Activated naive CD8-positive, alpha-beta T cell treated with anti-CD3 and anti-CD28 coated beads, Interleukin-2, amount 10 ng/mL, durations not matched to agents 7 days and 5 days (primary cell): ENCODE measurements at places on chromosomes 6 and 20. TPM values are rescaled to one million over a fixed set of nuclear protein-coding genes. Genes with fewer than 3 reads are reported as not detected.
A peak's percentile ranks its signal among the peaks of the same experiment; 100 is the strongest.

- peak overlapping the region; percentile 47 for H3K27ac ChIP-seq
- peaks cover 65% of the 10 kb centered on the region for H3K27me3 ChIP-seq
- H3K4me3 ChIP-seq = peak overlapping the region; percentile 79
- peaks cover 30% of the 10 kb centered on the region for H3K4me1 ChIP-seq
- DNase-seq = peak; percentile 49
Observed at GRCh38 chr6:1611572-1612298, 2.0 kb downstream of the FOXC1 start.

Gene KIAA0408
- 3.5 TPM for total RNA-seq

Gene PARD6B
- total RNA-seq = 6.8 TPM

GRCh38 chr6:167566711-167567141 is 241.8 kb downstream of the TTLL2 start:
- no peaks in the 10 kb centered on the region for H3K4me1 ChIP-seq
- H3K36me3 ChIP-seq = no peaks in the 10 kb centered on the region
- H3K27me3 ChIP-seq = no peaks in the 10 kb centered on the region
- no peak overlapping the region for H3K27ac ChIP-seq
- DNase-seq = no peak

GRCh38 chr6:24936641-24937317 is 1.0 kb upstream of the RIPOR2 start:
- peaks cover 72% of the 10 kb centered on the region for H3K4me1 ChIP-seq
- H3K36me3 ChIP-seq = peaks cover 23% of the 10 kb centered on the region
- DNase-seq = no peak
- H3K27me3 ChIP-seq = no peaks in the 10 kb centered on the region
- peak overlapping the region; percentile 94 for H3K27ac ChIP-seq

Gene ZBTB12
- total RNA-seq = 1.9 TPM

DNA sequence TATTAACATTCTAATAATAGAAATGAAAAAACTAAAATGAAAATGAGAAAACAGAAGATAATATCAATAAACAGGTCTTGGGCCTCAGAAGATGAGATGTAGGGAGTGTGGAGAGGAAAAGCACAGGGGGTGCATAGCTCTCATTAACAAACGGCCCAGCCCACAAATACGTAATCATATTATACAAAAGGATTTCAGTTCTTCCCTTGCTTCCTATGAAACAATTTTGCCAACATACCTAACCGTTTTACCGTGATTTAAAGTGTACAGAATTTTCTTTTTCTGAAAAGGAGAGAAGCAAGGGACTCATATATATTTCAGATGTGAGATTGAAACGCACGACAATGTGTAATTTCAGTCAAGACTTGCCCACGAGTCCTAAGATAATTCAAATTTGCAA is 136.0 kb downstream of the HFE start:
- H3K27ac ChIP-seq = no peak overlapping the region
- H3K27me3 ChIP-seq = no peaks in the 10 kb centered on the region
- no peak for DNase-seq
- no peak overlapping the region for H3K4me3 ChIP-seq

Gene RFX6
- total RNA-seq = not detected

- H3K27ac ChIP-seq = no peak overlapping the region
- peaks cover 13% of the 10 kb centered on the region for H3K4me1 ChIP-seq
- no peak overlapping the region for H3K4me3 ChIP-seq
- DNase-seq = no peak
Observed at GRCh38 chr6:154164397-154164796, 125.4 kb downstream of the OPRM1 start.

DNA sequence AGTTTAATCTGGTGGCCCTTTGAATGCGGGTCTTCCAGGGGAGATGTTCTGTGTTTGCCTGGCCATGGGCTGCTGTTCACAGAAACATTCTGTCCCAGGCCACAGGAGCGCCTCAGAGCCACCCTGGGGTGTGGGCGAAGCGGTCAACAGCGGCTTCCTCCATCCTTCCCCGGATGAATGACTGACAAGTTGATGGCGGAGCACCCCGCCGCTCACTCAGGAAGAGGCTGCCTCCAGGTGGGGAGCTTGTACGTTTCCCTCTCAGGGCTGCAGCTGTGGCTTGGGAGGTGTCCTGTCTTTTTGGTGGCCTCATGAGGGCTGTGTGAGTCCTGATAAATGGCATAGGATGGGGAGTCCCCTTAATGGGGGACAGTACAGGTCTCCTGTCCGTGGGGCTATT is 178.4 kb downstream of the NRN1 start:
- no peaks in the 10 kb centered on the region for H3K36me3 ChIP-seq
- H3K27me3 ChIP-seq = no peaks in the 10 kb centered on the region
- peak overlapping the region; percentile 8 for H3K4me3 ChIP-seq

Gene SLPI
- total RNA-seq = not detected

- no peaks in the 10 kb centered on the region for H3K36me3 ChIP-seq
- H3K4me1 ChIP-seq = no peaks in the 10 kb centered on the region
- H3K27me3 ChIP-seq = no peaks in the 10 kb centered on the region
- H3K27ac ChIP-seq = no peak overlapping the region
- no peak overlapping the region for H3K4me3 ChIP-seq
Observed at GRCh38 chr6:154907291-154907690, 87.8 kb upstream of the TIAM2 start.

Gene MYL9
- 0.51 TPM for total RNA-seq

DNA sequence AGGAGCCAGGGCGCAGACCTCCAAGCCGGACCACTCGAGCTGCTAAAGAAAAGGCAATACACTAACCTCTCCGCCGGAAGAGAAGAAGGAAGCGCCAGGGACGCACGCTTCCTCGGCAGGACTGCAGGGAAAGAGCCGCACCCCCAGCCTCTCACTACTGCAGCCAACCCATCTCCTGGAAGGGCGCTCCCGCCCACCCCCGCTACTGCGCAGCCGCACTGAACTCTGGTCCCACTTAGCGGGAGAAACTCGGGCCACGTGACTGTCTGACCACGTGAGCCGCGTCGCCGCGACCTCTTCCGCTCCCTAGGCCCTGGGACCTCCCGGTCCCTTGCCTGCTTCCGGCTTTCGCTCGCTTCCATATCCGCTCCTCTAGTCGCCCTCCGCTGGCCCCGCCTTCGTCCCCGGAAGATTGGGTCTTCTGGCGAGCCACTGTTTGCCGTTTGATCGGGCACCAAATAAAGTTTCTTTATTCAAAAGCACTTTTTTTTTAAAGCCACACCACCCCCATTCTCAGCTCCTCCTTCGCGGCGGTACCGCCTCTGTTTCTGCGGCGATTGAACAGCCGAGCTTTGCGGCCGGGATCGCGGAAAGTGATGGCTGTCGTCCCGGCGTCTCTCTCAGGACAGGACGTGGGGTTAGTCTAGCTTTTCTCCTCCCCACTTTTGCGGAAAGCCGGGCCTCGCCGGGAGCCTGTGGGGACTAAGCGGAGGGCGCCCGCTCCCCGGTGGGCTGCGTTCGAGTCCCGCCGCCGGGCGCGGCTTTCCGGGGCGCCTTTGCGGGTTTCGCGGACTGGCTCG is at the start of gene RMND1:
TSS of gene RMND1 (minus strand) at position 177 of the 800 bp plus-strand sequence. CDS start 6,315 bp downstream, outside the sequence.
- no peaks in the 10 kb centered on the region for H3K27me3 ChIP-seq
- peak; percentile 98 for DNase-seq
- peak within 1 kb of the TSS; percentile 92 for H3K27ac ChIP-seq
- peaks cover 6% of the 10 kb centered on the region for H3K36me3 ChIP-seq

- H3K4me1 ChIP-seq = peaks cover 2% of the 10 kb centered on the region
- no peaks in the 10 kb centered on the region for H3K36me3 ChIP-seq
- H3K27ac ChIP-seq = no peak overlapping the region
Observed at GRCh38 chr6:42131531-42131930, 10.9 kb downstream of the C6orf132 start.

Gene OR2B6
- total RNA-seq = not detected

GRCh38 chr6:53148684-53149083 is at the start of gene GCM1:
TSS of gene GCM1 (minus strand) at chr6:53148841. CDS start at chr6:53145632, 3,209 bp downstream.
- H3K4me1 ChIP-seq = no peaks in the 10 kb centered on the region
- H3K27me3 ChIP-seq = no peaks in the 10 kb centered on the region
- H3K27ac ChIP-seq = no peak within 1 kb of the TSS

Gene SPATS1
- total RNA-seq = not detected

Gene ATP6V1G2
- total RNA-seq = 5.5 TPM

Gene GSTA3
- not detected for total RNA-seq

DNA sequence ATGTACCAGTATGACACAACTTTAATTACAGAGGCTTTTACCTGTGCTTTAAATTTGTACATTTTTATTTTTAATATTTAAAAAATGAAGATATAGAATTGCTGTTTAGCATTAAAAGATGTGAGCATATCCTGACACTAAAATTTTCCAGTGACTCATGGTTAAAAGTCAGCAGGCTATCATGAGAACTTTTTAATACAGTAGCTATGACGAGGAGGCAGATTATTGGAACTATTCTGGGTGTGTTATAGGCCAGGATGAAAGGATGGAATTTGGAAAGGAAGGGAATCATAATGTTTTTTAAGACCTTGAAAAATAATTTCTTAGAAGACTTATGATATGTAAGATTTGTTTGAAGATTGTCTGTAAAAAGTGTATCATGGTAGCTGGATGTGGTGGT is 91.0 kb downstream of the GFRA4 start:
- no peak overlapping the region for H3K4me3 ChIP-seq
- H3K36me3 ChIP-seq = peaks cover 3% of the 10 kb centered on the region
- DNase-seq = no peak
- H3K27ac ChIP-seq = no peak overlapping the region

Gene SALL4
- total RNA-seq = 0.11 TPM

- DNase-seq = no peak
- H3K27me3 ChIP-seq = no peaks in the 10 kb centered on the region
- peak overlapping the region; percentile 92 for H3K4me3 ChIP-seq
- peak overlapping the region; percentile 96 for H3K27ac ChIP-seq
- peaks cover 29% of the 10 kb centered on the region for H3K4me1 ChIP-seq
- H3K36me3 ChIP-seq = peaks cover 12% of the 10 kb centered on the region
Observed at GRCh38 chr20:36773107-36773596, 411 bp downstream of the DSN1 start.

DNA sequence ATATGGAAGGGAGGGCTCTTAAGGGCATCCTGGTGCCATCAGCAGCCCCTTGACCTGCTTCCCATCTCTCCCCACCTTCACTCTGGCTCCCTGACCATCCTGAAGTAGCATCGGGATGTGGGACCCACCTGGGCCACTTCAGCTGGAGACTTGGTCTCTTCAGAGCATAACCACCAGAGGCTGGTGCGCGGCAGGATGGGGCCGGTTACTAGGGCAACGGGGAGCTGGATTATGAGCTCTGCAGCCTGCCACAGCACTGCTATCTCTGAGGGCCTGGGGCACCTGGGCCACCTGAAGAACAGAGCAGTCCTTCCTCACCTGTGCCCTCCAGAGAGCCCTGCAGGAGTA is 79.7 kb downstream of the SYNJ2 start:
- H3K36me3 ChIP-seq = peaks cover 10% of the 10 kb centered on the region
- no peak overlapping the region for H3K4me3 ChIP-seq
- no peak for DNase-seq
- no peaks in the 10 kb centered on the region for H3K27me3 ChIP-seq
- H3K4me1 ChIP-seq = peaks cover 20% of the 10 kb centered on the region
- no peak overlapping the region for H3K27ac ChIP-seq

- no peaks in the 10 kb centered on the region for H3K4me1 ChIP-seq
- no peaks in the 10 kb centered on the region for H3K27me3 ChIP-seq
- no peaks in the 10 kb centered on the region for H3K36me3 ChIP-seq
- H3K27ac ChIP-seq = no peak overlapping the region
- no peak overlapping the region for H3K4me3 ChIP-seq
Observed at GRCh38 chr6:124684621-124685020, 277.6 kb upstream of the RNF217 start.

GRCh38 chr6:83962582-83962981 is 71.0 kb upstream of the MRAP2 start:
- H3K27ac ChIP-seq = no peak overlapping the region
- H3K4me3 ChIP-seq = no peak overlapping the region
- no peaks in the 10 kb centered on the region for H3K4me1 ChIP-seq
- no peak for DNase-seq
- peaks cover 39% of the 10 kb centered on the region for H3K36me3 ChIP-seq
- H3K27me3 ChIP-seq = no peaks in the 10 kb centered on the region

Gene OPRL1
- 1.8 TPM for total RNA-seq

Gene AFDN
- total RNA-seq = 29.9 TPM

DNA sequence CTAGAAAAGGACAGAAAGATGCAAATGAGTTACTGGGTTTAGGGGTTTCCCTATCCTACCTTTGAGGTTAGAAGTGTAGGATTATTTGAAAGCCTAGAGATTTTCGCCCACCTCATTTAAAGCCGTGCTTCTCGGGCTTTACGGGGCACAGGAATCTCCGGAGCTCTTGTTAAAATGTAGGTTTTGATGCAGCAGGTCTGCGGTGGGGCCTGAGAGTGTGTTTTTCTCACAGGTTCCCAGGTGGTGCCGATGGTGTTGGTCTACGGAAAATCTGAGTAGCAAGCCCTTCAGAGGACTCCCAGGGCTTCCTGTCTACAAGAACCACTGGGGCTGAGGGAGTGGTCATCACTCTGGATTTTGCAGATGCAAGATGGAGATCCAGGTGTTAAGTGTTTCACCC is 47.5 kb downstream of the TRAM2 start:
- H3K4me1 ChIP-seq = peaks cover under 1% of the 10 kb centered on the region
- no peak for DNase-seq
- H3K27me3 ChIP-seq = peaks cover 15% of the 10 kb centered on the region
- no peaks in the 10 kb centered on the region for H3K36me3 ChIP-seq
- H3K27ac ChIP-seq = no peak overlapping the region

GRCh38 chr6:167341038-167341583 is 16.2 kb downstream of the TTLL2 start:
- no peak overlapping the region for H3K4me3 ChIP-seq
- peaks cover 14% of the 10 kb centered on the region for H3K27me3 ChIP-seq
- no peak overlapping the region for H3K27ac ChIP-seq
- no peaks in the 10 kb centered on the region for H3K4me1 ChIP-seq

Gene TCF15
- not detected for total RNA-seq

DNA sequence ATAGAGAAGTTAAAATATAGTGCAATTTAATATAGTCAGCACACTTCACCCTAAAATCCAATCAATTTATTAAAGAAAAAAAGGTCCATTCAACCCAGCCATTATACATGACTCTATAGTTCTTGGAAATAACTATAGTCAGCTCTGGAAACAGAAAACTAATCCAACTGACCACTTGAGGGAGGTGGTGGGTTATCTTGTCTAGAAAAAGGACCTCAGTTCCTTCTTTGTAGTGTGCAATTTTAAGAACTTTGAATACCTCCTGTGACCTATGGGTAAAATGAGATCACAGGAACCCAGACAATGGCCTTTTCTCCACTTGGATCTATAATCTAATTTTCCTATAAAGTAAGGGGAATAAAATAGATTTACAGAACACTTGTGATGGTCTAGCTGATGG is 163.6 kb upstream of the CENPW start:
- H3K4me3 ChIP-seq = no peak overlapping the region
- H3K4me1 ChIP-seq = peaks cover under 1% of the 10 kb centered on the region
- no peak for DNase-seq
- H3K36me3 ChIP-seq = no peaks in the 10 kb centered on the region
- no peak overlapping the region for H3K27ac ChIP-seq

- no peak overlapping the region for H3K4me3 ChIP-seq
- no peak for DNase-seq
- H3K27ac ChIP-seq = no peak overlapping the region
- H3K4me1 ChIP-seq = peaks cover 20% of the 10 kb centered on the region
- H3K36me3 ChIP-seq = no peaks in the 10 kb centered on the region
Observed at GRCh38 chr6:116390581-116390980, 19.8 kb downstream of the DSE start.

GRCh38 chr6:39059496-39060310 is 11.1 kb downstream of the GLP1R start:
- H3K36me3 ChIP-seq = no peaks in the 10 kb centered on the region
- no peak overlapping the region for H3K4me3 ChIP-seq
- peaks cover 6% of the 10 kb centered on the region for H3K27me3 ChIP-seq
- H3K27ac ChIP-seq = no peak overlapping the region
- no peak for DNase-seq
- no peaks in the 10 kb centered on the region for H3K4me1 ChIP-seq
